Activated CD4-positive, alpha-beta T cell treated with anti-CD3 and anti-CD28 coated beads, Interleukin-2, amount 10 ng/mL, durations not matched to agents 7 days and 5 days (primary cell): ENCODE measurements at places on chromosomes 11 and 22.

GRCh38 chr11:88353386-88353785, 15.8 kb upstream of the CTSC start:
- DNase-seq: no peak
- no peaks in the 10 kb centered on the region for H3K36me3 ChIP-seq
- H3K27ac ChIP-seq: peak overlapping the region; percentile 20
- no peaks in the 10 kb centered on the region for H3K27me3 ChIP-seq
- H3K4me1 ChIP-seq: peaks cover 45% of the 10 kb centered on the region
- H3K4me3 ChIP-seq: no peak overlapping the region

DNA sequence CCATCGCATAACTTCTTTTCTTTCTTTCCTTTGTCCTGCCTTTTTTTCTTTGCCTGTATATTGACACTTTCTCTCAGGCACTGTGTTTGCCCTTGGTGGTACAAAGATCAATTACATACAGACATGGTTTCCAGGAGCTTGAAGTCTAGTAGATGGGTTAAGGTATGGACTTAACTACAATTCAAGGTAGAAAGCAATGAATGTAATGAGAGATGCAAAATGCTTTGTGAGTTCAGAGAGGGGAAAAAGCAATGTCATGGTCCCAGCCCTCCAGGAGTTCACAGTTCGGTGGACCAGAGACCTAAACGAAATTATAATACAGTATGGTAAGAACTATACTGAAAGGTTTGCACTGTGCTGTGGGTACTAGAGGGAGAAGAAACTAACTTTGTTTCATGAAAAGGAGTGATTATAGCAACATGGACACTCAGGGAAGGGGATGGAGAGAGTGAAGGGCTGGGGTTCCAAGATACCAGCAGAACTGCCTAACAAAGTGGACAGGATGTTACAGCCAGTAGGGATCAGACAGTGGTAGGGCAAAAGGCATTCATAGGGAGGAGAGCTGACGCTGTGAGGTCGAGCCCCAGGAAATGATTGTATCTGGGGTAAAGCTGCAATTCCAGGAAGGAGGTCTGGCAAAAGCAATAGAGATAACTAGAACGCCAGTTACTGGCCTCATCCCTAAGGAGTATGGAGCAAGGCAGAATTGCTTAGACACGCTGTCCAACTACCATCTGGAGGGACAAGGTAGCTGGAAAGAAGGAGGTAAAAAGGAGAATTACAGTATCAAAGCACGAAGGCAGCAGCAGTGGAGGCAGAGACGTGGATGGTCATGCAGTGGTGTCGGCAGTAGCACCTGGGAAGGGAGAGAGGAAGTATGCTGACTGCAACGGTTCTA, 158.3 kb upstream of the MTMR2 start:
- no peak overlapping the region for H3K27ac ChIP-seq
- peaks cover 24% of the 10 kb centered on the region for H3K36me3 ChIP-seq
- H3K27me3 ChIP-seq: no peaks in the 10 kb centered on the region
- H3K4me3 ChIP-seq: no peak overlapping the region
- DNase-seq: no peak
- H3K4me1 ChIP-seq: peaks cover 21% of the 10 kb centered on the region

- DNase-seq: no peak
- H3K4me1 ChIP-seq: no peaks in the 10 kb centered on the region
- peaks cover 40% of the 10 kb centered on the region for H3K27me3 ChIP-seq
- no peak overlapping the region for H3K27ac ChIP-seq
Measured at GRCh38 chr11:124812876-124813275, 12.7 kb upstream of the MSANTD2 start.

DNA sequence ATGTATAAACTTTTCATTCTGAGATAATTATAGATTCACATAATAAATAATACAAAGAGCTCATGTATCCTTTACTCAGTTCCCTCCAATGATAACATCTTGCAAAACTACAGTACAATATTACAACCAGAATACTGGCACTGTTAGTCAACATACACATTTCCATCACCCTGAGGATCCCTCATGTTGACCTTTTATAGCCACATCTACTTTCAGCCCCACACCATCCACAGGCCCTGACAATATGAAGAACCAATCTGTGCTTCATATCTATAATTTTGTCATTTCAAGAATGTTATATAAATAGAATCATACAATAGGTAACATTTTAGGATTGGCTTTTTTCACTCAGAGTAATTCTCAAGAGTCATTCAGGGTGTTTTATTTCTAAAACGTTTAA, 115.5 kb downstream of the MRTFA start:
- H3K27ac ChIP-seq: no peak overlapping the region
- H3K36me3 ChIP-seq: peaks cover 22% of the 10 kb centered on the region
- no peaks in the 10 kb centered on the region for H3K27me3 ChIP-seq
- no peak overlapping the region for H3K4me3 ChIP-seq
- H3K4me1 ChIP-seq: peaks cover 43% of the 10 kb centered on the region

- H3K4me1 ChIP-seq: no peaks in the 10 kb centered on the region
- H3K27ac ChIP-seq: no peak overlapping the region
- DNase-seq: no peak
- no peaks in the 10 kb centered on the region for H3K36me3 ChIP-seq
Measured at GRCh38 chr22:19535001-19535400, 10.8 kb upstream of the CLDN5 start.

- peaks cover 22% of the 10 kb centered on the region for H3K27me3 ChIP-seq
- no peak overlapping the region for H3K27ac ChIP-seq
- H3K4me3 ChIP-seq: no peak overlapping the region
- H3K4me1 ChIP-seq: peaks cover 7% of the 10 kb centered on the region
Measured at GRCh38 chr11:40292721-40293508, 1166.5 kb downstream of the LRRC4C start.

DNA sequence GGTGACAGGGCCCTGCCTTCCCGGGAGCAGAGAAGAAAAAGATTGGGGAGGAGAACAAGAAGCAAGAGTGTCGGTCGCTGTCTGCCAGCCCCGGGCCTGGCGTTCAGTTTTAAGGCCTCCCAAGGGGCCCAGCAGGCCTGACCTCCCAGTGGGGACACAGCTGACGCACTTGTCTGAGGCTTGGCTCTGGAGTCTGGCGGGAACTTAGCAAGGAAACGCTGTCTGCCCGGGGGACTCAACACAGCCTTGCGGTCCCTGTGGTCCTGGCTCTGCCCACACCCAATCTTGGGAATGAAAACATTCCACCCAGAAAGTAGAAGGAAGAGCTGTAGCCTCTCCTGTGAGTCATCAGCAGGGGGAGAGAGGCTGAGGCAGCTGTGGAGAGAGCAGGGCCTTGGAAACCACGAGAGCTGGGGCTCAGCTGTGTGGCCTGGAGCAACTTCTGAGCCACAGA, 54.4 kb downstream of the TRAF6 start:
- no peak overlapping the region for H3K27ac ChIP-seq
- H3K4me1 ChIP-seq: peaks cover 42% of the 10 kb centered on the region
- no peak for DNase-seq
